AG09309 (cell line): ENCODE measurements at places on chromosomes 1 and 21.

GRCh38 chr1:20978413-20978812 lies 191.3 kb upstream of the HP1BP3 start:
- no peak for DNase-seq

DNA sequence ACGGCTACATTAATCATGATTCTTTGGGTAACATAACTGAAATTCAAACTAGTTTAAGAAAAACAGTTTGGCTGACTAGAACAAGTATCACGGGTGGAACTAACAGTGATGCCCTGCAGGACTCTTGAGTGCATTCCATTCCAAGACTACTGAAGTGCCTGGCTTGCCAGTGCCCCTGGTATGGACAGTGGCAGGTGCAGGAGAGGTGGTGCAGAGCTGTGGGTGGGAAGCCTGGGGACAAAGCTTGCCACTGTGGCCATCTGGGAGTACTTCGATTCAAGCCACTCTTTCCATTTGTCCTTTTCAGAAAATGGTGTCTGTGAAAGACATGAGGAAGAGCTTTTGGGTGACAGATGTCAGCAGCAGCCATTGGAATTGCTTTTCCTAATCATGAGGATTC lies 166.5 kb downstream of the RRAGC start:
- DNase-seq, result no peak

GRCh38 chr1:98702976-98703375 lies 41.5 kb downstream of the SNX7 start:
- peak; percentile 28 for DNase-seq

- DNase-seq, result no peak
Observed at GRCh38 chr1:18385239-18385790, 95.4 kb upstream of the KLHDC7A start.

- DNase-seq, result no peak
Observed at GRCh38 chr21:32765058-32765457, 6.5 kb downstream of the PAXBP1 start.

GRCh38 chr21:35783721-35784120 lies 276.6 kb downstream of the SETD4 start:
- DNase-seq, result no peak

GRCh38 chr1:88655685-88656299 lies 28.3 kb upstream of the PKN2 start:
- DNase-seq, result no peak

GRCh38 chr1:16979475-16980327 lies 719 bp downstream of the MFAP2 start:
- DNase-seq, result no peak

DNA sequence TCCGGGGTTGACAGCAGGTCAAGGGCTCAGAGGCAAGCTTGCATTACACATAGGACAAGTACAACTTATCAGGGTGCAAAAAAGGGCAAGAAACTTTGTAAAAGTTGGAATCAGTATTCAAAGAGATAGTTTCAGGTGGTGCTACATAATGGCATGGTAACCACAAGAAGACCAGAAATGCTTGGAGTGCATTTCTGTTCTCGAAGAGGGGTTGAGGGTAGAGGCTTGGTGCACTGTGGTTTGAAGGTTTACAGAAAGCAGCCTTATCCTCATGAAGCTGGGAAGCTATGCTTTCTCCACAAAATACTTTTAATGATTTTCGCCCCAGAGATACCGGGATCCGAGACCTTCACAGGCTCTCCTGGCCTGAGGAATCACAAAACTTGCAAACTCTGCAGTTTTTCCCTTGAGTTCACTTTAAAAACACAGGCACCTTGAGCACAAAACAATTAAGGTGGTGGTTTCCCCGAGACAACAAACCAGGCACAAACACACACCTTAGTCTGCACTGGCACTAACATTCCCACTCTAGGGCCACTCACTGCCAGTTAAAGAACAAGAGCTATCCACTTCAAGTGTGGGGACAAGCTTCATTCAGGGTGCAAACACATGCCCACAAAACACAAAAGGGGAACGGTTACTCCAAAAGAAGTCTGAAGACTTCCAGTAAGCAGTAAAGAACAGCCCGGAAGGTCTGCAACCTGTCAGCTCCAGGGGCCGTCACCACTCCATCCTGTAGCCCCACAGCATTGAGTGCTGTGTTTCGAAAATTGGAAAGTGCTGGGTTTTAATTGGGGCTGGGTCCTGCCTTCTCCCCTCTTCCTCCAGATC lies 29.8 kb upstream of the NFIA start:
- DNase-seq, result no peak

DNA sequence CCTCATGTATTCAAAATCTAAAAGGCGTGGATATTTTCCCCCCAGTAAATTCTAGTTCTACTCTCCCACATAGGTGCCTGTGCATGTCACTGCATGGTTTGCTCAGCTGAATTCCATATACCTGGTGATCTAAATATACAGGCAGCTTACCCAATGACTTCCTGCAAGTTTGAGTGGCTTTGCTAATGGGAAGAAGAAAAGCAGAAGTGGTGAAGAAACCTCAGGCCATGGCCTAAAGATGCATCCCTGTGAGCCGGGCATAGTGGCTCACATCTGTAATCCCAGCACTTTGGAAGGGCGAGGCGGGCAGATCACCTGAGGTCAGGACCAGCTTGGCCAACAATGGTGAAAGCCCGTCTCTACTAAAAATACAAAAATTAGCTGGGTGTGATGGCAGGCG lies 11.5 kb downstream of the SLC44A3 start:
- no peak for DNase-seq

GRCh38 chr1:9422911-9423505 lies 116.3 kb upstream of the SLC25A33 start:
- no peak for DNase-seq

DNA sequence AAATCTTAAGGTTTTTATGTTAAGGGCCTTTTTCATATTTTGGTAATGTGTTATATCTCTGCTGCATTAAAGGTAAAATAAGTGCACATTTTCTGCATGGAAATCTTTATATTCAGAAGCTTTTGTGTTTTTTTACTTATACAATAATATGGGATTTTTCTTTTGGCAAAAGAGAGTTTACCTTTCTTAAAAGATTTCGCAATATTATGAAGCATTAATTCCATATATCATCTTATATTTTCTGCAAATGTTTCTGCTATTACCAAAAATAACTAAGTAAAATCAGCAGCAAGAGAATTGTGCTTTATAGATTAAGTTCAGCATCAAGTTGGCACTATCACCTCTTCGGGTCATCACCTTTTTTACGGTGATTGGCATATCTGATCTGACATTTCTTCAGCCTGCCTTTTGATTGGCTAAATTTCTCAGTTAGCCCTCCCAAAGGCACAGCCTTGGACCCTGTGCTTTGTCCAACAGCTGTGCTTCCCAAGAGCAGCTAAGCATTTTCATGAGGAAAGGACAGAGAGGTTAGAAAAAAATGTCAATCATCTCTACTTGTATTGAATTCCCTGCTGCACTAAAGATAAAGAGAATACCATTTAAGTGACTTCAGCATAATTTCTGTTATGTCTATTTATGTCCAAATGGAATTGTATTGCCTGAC lies 767.1 kb upstream of the PRMT6 start:
- no peak for DNase-seq

DNA sequence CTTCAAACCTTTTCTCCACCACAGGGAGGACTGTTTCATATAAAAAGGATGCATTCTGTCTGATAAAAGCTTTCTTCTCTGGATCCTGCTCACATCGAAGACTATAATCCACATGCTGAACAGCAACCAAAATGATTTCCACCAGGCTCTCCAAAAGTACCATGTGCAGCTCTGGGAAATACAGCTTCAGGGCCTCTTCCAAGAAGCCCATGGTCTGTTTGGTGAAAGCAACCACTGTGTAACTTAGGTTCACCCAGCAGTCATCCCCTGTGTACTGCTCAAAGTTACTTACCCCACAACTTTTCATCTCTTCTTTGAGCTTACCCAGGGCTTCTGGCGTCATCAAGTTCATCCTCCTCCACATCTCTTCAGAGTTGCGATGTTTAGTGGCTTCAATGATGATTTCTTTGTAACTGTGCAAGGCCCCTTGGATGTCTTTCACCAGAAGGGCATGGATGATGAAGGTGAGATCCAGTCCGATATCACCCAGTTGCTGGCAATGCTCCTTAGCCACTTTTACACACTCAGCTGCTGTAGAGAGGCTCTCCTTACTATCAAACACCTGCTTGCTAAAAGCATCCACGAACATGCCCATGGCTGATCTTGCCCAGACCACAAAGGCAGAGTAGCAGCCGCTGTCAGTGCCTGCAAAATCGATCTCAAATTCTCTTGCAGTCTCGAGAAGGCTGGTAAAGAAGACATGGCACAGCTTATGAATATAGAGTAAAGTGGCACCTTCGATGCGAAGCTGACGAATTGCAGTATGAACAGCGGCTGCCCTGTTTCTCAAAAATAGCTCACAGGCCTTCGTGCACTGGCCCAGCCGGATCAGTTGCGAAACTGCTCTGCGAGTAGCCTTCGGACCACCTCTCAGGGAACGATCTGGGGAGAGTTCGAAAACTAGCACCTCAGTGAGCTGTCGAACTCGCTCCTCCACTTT lies 1.7 kb downstream of the EXOC8 start:
- DNase-seq, result no peak

DNA sequence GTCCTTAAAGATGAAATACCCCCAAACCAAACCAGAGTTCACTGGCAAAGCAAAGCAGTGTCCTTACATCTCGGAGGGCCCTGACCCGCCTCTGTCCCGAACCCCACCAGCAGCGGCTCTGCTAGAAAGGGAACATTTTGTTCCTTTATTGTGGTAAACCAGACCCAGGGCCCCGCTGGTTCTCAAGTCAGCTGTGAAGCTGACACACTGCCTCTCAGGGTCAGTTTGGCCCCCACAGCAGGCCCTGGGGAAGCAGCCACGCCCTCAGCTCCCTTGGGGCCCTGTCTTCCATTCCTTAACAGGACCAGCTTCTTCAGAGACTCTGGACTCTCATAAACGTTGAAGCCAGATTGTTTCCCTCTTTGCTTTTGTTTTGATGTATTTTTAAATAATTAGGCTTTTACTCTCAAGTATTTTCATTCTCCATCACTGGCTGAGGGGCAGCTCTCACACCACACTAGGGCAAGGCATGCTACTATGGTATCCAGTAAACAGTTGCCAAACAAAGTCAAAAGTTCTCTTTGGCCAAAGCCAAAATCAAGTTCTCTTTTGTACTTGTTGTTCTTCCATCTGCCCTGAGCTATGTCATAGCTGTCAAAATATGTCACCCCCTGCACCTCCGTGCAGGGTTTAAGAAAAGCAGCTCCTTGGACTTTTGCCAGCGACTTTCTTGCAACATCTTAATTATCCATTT lies 61.1 kb upstream of the ANGPTL1 start:
- no peak for DNase-seq

GRCh38 chr1:221174330-221174993 lies 295.2 kb downstream of the HLX start:
- DNase-seq, result no peak

DNA sequence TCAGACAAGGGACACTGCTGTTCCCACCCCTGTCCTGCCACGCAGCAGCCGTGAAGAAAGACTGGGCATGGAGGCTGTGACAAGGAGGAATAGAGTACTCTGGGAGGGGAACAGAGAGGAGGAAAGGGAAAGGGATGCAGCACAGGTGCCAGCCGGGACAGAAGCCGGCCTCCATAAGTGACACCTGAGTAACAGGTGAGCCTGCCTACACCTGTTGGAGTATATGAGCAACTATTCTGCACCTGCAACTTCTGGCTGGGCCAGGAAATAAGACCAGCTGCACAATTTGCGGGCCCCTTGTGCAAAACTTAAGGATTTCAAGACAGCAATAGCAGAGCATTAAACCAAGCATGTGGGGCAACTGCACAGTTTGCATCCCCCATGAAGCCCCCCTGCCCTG lies 72.5 kb upstream of the GOLT1A start:
- DNase-seq, result no peak

DNA sequence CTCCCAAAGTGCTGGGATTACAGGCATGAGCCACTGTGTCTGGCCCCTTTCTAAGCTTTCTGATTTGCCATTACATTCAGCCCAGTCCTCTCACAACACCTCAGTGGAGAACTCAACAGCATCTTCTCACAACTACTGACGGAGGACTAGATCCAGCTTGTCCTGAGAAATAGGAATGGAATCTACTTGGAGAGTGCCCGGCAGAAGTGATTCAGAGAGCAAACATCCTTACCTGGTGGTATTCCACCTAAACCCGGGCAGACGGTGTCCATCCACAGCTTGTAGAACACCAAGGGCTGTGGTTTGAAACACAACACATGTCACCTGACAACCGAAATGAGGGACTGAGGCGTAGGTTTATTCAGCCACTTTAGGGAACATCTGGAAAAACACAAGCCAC lies 28.8 kb upstream of the CCSAP start:
- DNase-seq, result no peak

DNA sequence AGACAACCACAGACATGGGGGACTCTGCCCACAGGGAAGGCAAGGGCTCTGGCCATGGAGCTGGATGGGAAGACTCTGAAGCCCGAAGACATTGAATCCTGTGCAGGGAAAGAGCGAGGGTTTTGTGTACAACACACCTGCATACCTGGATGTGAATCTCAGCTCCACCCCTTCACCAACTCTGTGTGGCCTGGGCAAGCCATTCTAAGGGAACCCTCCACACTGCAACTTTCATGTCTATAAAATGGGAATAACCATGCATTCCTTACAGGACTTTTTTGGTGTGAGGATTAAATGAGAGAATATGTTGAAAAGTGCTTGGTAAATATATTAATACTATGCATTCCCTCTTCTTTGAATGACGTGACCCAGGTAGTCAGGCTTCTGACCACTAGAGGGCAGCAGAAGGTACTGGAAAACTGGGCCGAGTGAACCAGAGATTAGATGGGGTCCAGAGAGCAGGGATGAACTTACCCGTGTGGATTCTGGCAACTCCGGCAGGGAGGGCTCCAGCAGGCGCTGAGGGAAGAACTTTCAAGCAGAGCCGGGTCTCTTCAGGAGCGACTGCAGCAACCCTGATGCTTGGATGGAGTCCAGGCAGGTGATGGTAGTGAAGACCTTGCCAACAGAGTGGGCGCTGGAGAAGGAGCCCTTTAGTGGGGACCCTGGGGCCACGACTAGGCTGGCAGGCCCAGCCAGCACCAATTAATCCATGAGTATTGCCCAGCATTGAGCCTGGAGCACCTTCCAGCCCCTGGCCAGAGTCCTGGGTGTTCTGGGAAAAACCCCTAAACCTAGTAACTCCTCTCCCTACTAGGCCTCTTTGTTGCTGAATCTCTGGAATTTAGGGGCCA lies 834 bp upstream of the ELF3 start:
- no peak for DNase-seq

DNA sequence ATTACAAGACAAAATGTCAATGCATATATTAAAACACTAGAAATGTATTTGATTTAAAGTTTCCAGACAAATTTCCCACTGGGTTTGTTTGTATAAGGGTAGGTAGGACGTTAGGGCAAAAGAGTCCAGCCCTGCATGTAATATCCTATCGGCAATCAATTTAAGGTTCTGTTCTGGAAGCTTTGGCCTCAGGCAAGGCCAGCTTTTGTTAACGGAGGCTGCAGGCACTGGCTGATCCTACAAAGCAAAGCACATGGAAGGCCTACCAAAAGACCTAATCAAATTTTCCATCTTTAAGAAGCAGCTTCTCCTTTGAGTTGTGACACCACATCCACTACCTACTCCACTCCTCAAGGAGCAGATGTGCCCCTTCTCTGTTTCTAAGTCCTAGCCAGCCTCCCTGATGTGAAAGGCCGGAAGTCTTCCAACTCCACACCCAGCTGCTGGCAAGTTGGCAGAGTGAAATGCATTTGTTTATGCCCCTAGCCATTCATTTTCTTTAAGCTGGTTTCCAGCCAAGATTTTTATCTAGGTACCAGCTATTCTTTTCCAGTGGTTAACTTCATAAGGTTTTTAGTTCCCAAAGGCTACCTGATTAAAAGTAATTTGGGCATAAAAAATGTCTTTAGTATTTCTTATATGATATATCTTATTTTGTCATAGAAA lies 452.6 kb downstream of the PTBP2 start:
- DNase-seq, result no peak

GRCh38 chr1:30853350-30853749 lies 55.2 kb downstream of the SDC3 start:
- DNase-seq, result no peak

GRCh38 chr1:179425186-179425585 lies 59.4 kb downstream of the AXDND1 start:
- no peak for DNase-seq
